ENCODE measurements at places on chromosomes 11 and 22.

DNA sequence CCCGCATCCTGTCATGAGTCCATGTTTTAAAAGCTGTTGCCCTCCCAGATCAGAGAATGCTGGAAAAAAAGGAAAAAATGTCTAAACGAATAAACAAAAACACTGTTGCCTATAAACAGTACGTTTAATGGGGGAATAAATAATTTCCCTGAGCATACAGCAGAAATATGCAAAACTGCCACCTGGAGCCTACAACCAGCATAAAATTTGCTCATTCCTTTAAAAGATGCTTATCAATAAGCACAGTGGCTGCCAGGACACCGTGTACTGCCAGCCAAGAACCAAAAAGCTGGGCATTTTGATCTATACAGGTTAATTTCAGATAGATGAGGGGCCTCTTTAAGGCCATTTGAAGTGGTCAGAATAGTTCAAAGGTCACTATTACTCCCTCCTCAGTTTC is 5.7 kb upstream of the CPT1A start:
- no peak for DNase-seq

GRCh38 chr11:125662689-125663088 is 18.0 kb downstream of the ACRV1 start:
- no peak for DNase-seq

- DNase-seq = no peak
Measured at GRCh38 chr11:105738986-105739795, 129.3 kb downstream of the GRIA4 start.

- no peak for DNase-seq
Measured at GRCh38 chr11:45730014-45730413, 64.6 kb upstream of the CHST1 start.

- DNase-seq = no peak
Measured at GRCh38 chr11:133947321-133947756, 9.4 kb downstream of the IGSF9B start.

DNA sequence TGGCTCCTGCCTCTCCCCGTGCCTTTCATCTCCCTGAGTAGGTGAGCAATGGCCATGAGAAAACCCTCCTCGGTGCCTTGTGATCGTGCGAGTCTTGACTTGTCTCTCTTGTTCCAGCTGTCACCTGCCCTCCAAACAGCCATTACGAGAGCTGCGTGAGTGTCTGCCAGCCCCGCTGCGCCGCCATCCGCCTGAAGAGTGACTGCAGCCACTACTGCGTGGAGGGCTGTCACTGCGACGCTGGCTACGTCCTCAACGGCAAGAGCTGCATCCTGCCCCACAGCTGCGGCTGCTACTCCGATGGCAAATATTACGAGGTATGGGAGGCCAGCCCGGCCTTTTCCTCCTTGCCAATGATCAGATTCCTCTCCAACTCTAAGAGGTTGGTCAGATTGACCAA is 51.7 kb downstream of the TECTA start:
- peak; percentile 82 for DNase-seq

DNA sequence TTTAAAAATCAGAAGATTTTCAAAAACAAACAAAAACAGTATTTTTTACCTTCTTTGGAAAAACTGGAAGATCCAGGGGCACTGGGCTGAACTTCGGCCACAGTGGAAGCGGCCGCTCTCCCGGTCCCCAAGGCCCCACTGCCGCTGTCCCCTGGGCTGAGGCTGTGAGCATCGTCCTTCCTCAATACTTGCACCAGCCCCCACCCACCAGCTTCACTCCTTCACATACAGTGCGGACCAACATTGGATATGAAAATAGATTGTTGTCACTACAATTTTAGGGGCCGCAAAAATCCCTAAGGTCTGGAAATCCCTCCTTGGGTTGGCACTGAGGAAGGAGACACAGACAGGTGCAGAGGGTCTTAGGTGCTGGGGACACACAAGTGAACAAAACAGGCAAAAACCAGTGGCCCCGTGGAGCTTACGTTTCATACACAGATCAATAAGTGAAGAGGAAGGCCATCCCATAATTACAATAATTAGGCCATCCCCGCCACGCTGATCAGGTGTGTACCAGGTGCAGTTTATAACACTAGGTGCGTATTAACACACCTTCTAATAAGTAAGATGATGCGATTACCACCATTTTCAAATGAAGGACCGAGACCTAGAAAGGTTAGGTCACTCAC is 28.2 kb upstream of the SLC22A12 start:
- DNase-seq = no peak

- no peak for DNase-seq
Measured at GRCh38 chr11:119409731-119410130, 13.2 kb downstream of the THY1 start.

- no peak for DNase-seq
Measured at GRCh38 chr11:44632466-44633123, 67.1 kb downstream of the CD82 start.

DNA sequence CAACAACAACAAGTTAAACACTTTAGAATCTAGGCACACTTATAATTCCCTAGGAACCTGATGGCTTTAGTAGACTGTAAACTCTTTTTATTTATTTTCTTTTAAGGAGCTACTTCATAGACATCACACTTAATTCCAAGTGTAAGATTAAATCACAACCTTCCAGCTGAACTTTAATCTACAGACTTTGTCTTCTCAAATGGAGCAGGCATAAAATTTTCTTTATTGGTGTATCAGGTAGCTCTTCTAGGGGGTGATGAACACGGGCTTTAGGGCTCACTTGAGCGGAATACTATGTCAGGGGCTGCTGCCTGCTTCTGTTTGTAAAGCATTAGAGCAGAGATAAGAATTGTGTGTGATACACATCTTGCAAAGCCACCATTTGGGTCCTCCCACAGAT is 525.8 kb upstream of the FAT3 start:
- no peak for DNase-seq

DNA sequence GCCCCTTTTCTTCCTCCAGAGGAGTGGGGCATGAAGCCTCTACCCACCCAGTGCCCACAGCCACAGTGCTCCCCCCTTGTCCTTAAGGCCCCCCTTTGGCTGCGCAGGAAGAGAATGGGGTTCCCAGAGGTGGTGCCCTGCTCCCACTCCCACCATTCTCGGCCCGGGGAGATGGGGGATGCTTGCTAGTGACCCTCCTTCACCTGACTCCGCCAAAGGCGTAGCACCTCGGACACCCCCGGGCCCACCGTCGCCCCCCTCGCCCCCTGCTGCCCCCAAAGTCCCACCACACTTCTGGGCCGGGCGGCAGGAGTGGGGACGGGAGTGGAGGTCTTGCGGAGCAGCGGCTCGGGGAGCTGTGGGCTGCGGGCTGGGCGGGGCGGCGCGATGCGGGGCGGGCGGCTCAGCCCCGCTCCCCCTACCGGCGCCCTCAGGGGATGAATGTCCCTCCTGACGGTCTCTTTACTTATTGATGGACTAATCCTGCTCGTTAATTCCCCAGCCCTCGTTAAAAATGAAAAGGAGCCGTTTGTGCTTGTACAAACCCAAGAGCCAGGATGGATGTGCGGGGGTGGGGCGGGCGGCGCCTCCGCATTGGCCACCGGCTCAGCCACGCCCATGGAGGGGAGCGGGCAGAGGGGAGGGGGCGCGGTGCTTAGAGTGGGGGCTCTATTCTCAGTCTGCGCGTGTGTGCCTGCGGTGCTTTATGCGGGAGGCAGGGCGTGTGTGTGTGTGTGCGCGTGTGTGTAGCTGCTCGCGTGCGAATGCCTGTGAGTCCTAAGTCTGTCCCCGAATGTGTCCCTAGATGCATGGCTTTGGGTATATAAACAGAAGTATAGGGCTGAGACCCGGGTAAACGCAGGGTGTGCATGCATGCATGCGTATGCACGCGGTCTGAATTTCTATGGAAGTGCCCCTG is 25.6 kb downstream of the SYT7 start:
- DNase-seq = no peak

- DNase-seq = no peak
Measured at GRCh38 chr11:64971421-64972233, at the start of gene MAJIN. TSS of gene MAJIN (minus strand) at chr11:64972108. CDS start at chr11:64959405, 12,703 bp downstream.

GRCh38 chr11:117366248-117366647 is 38.6 kb downstream of the CEP164 start:
- no peak for DNase-seq

DNA sequence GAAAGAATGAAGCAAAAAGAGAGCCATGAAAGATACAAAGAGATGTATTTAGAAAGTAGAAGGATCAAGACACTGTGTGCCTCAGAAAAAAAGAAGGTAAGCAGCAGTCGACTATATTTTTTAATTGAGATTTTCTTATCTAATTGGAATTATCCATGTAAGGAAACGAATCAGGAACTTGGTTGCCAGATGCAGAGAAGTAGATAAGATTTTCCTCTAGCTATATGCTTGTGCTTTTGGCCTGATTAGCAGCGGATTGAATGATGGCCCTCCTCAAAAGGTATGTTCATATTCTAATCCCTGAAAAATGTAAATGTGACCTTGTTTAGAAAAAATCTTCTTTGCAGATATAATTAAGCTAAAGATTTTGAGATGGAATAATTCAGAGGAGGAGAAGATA is 43.9 kb upstream of the CARD18 start:
- DNase-seq = no peak

DNA sequence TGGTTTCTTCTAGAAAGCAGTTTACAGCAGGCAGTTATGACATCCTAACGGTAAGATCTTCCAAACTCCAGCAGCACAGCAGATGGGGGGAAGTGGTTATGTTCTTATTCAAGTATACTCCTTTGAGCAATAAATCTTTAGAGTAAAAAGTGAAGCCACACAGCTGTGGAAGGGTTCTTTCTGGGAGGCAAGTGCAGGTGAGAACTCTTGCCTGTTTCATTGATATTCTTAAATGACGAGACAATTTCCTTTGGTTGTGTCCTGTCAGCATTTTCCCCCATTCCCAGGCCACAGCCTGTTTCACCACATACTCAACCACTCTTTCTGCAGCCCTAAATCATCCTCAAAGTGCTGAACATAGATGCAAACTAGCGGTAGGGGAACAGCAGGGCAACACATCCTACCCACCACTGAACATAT is 207.3 kb upstream of the MTNR1B start:
- no peak for DNase-seq

DNA sequence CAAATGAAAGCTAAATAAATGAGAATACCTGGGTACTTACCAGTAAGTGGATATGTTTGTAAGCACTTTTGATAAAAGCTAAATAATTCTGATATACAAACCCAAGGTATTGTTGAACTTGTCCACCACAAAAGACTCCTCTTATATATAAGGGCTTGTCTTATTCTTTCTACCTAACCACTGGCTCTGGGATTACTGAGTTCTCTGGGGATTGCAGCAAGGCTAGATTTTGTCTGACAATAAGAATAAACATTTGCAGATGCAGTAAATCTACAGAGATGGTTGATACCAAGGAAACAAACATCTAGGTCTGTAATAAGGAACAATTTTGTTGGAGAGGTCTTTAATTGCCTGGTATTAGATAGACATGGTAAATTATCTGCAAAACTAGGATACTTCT is at the start of gene OR51A4:
Gene OR51A4, minus strand, starts transcription at position 101 of the 400 bp plus-strand sequence. CDS start 505 bp downstream, outside the sequence.
- no peak for DNase-seq

GRCh38 chr11:131851964-131852755 is 481.7 kb downstream of the NTM start:
- DNase-seq = no peak

DNA sequence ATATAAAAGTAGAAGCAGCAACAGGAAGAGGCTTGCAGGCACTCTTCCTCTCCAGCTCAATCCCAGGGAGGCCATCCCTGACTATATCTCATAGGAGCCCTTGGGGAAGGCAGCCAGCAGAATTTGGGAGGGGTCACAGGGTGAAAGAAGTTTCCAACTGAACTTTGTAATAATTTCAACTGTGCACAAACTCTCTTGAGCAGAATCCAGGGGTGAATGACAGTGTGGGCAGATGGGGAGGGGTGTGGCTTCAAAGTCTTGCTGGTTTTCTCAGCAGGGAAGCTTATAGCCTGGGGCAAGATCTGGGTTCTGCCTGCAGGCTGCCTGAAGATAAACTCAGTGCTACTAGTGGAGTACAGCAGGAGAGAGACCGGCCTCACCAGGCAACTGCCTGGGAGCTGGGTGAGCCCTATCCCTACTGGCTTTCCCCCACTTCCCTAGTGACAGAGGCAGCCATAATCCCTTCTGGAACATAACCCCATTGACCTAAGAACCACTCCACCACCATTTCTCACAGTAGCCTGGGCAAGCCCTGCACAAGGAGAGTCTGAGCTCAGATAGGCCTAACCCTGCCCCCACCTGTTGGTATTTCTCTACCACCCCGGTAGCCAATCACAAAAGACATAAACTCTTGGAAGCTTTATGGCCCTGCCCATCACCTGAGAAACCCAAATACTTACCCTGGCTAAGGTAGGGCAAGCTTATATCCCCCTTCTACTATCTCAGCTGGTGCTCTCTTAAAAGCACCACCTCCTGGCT is 17.8 kb upstream of the TTC12 start:
- DNase-seq = no peak

DNA sequence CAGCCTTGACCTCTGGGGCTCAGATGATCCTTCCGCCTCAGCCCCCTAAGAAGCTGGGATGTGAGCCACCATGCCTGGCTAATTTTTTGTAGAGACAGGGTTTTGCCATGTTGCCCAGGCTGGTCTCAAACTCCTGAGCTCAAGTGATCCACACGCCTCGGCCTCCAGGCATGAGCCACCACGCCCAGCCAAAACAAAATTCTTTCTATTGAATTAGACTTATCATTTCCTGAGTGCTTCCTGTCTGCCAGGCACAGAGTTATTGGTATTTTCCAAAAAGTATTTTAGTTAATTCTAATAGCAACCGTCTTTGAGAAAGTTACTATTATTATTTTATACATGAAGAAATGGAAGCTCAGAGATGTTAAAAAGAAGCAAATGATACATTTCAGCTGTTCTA is 61.4 kb upstream of the LMO2 start:
- no peak for DNase-seq

GRCh38 chr11:12130180-12130980 is 20.0 kb downstream of the MICAL2 start:
- DNase-seq = no peak

DNA sequence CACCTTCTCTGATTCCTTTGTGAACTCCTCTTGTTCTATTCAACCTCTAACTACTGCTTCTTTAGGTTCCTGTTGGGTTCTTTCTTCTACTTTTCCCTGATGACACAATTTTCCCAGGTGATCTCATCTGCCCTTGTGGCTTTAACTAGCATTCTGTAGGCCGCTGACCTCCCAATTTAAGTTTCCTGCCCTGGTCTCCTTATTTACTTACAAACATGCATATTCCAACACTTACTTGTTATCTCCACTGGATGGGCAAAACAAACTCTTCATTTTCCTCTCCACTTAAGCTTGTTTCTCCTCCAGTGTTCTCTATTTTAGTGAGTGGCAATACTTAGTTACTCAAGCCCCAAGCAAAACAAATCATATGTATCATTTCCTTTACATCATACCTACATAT is 734.5 kb downstream of the METTL15 start:
- no peak for DNase-seq

- no peak for DNase-seq
Measured at GRCh38 chr11:76277298-76278175, 71.2 kb upstream of the WNT11 start.

GRCh38 chr11:45213316-45213665 is 66.9 kb downstream of the PRDM11 start:
- no peak for DNase-seq

GRCh38 chr11:125227151-125227550 is 62.6 kb downstream of the PKNOX2 start:
- DNase-seq = no peak

GRCh38 chr11:132680584-132680983 is 851.7 kb downstream of the OPCML start:
- DNase-seq = no peak

Data from NCI-H187 (cell line).